ENCODE measurements at places on chromosomes 2 and 18.

DNA sequence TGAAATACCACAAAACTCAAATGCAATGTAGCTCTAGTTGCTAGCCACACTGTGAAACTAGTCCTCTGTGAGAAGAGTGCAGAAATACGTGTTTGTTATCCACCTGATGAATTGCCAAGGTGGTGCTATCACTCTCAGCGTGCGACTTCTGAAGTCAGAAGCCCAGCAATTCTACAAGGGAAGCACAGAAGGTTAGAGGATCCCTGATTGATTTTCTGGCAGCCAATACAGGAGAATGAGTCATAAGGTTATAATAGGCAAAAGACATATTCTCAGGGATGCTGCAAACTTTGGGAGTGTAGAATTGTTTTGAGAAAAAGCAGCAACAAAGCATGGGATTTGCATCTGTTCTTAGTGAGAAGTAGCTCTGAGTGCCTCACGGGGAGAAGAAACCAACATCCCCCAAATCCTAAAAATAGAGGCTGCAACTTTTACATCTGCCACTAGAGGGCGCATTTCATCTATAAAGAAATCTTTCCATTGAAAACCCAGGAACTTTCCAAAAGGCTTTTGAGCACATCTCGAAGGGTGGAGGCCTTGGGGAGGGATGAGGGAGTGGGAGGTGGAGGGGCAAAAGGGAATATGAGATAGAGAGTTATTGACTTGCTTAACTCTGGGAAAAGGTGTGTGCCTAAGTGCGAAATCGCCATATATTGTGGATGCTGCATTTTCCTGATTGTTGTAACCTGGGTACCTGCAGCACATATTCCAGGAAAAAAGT, 78.0 kb downstream of the TMEM182 start:
- DNase-seq = no peak

DNA sequence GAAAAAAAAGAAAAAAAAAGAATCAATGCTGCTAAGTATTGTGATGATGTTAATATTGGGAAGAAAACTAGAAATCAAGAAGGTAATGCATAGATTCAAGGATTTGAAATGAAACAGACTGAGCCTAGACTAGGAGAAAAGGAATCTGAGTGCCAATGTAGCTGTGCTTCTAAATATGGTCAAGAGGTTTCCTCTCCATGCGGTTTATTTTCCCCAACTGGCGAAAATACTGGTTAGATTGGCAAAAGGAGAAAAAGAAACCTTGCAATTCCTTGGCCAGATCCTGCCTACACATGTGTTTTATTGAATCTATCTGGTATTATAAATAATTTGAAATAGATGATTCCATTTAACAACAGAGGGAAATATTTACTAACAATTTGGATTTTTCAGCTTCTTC, 5.7 kb downstream of the SCN3A start:
- DNase-seq = no peak

GRCh38 chr18:730692-731091, 18.3 kb upstream of the ENOSF1 start:
- no peak for DNase-seq

DNA sequence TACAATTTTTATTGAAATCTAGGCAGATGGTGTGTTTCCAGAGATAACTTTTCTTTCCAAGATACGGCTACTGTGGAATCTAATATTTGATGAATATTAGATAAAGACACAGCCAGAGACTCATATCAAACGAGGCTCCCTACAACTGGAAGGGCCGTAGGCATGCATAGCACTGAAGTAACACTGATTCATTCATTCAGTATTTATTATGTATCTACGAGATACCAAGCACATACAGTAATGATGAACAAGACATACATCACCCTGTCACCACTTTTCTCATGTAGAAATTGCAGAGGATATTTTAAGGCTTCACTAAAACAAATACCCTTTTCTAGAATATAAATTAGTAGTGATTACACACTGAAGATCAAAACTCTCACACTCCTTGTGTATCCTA, 74.5 kb downstream of the KCTD18 start:
- DNase-seq = no peak

GRCh38 chr2:86790676-86791572, at the start of gene CD8A:
Gene CD8A (minus strand): TSS chr2:86790913. CDS start chr2:86790825, 88 bp downstream.
- no peak for DNase-seq

GRCh38 chr18:28158083-28158581, 18.8 kb downstream of the CDH2 start:
- DNase-seq = no peak

DNA sequence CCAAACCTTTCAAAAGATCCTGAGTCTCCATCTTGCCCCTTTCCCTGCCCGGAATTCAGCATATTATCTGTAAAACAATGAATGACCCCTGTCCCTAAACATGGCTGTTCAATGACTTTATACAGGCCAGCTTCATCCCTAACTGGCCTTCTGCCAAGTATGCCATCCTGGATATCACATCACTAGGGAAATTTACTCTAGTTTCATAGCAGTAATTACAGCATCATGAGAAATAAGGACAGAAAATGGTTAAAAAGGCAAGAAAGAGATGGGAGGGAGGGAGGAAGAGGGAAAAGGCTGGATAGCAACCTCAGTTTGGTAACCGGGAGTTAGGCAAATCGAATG, 4.4 kb downstream of the MBOAT2 start:
- no peak for DNase-seq

- no peak for DNase-seq
Measured at GRCh38 chr2:151522556-151522955, 112.9 kb downstream of the RIF1 start.

DNA sequence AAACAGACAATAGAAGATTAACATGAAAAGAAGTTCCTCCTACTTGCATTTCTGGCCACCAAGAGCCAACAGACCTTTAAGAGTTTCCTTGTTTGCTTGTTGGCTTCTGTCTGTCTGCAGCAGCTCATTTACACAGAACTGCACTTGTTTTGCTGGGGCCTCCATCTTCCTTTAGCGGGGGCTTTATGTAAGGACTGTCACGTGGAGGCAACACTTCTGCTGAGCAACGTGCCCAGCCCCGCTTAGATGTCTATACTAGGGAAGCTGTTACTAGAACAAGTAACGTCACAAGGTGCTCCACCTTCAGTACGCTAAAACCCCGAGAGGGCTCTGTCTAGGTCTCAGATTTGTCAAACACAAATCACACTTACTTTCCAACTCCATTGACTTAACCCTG, 104.3 kb upstream of the PXDN start:
- no peak for DNase-seq

DNA sequence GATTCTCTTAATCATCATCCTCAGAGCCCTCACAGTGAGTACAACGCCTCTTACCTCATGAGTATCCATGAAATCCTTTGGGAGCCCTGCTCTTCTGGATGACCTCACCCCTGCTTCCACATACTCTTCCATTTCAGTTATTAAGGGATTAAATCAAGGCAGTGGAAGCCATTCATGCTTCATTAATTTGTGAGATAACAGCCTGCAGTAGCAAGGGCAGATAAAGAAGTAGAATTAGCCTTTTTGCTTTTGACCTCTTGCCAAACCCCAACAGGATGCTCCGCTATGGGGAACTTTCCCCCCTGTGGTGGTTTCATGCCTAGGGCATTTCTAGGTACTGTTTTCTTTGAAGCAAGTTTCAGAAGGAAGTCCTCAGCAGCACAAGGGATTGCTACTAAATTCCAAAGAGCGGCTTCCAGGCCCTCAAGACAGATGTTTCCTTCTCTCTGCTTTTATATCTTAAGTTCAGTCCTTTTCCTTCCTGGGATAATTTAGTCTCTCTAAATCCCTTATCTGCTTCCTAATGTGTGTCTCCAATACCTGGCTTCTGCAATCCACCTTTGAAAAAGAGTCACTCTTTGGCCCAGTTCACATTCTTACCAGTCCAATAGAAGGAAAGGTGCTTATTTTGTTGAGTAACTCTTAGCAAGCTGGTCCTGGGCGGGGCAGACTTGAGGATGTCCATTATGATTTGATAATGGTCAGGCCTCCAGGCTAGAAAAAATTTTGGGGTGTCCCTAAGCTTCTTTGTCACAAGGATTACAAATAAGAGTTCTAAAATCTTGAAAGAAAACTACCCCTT, 76.9 kb downstream of the MYO1B start:
- peak; percentile 15 for DNase-seq

GRCh38 chr2:48306409-48307284, 223.3 kb upstream of the STON1 start:
- no peak for DNase-seq

DNA sequence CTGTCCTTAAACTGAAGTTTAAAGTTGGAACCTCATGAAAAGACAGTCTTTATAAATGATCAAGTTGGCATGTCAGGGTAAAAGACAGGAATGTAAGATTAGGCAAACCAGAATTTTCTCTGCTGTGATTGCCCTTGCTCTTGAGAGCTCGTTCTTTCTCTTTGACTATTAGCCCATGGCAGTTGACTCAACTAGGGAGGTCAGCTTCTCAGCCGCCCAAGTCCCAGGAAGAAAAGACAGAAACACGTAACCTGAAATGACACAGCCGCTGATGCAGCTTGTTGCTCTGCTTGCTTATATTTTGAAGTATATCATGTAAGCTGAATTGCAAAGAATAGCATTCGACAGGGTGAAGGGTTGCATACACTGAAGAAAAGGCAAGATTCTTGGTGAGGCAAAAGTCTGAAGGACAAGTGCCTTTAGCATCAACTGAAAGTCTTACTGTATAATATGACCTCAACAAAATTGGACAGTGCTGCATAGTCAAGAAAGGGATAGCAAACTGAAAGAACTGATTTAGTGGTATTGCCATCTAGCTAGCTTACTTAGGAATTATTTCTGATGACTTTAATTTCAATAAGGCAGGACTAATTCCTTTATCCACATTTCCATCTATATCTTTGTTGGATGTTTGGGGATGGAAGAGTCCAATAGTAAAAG, 54.7 kb downstream of the ARHGAP15 start:
- DNase-seq = no peak

DNA sequence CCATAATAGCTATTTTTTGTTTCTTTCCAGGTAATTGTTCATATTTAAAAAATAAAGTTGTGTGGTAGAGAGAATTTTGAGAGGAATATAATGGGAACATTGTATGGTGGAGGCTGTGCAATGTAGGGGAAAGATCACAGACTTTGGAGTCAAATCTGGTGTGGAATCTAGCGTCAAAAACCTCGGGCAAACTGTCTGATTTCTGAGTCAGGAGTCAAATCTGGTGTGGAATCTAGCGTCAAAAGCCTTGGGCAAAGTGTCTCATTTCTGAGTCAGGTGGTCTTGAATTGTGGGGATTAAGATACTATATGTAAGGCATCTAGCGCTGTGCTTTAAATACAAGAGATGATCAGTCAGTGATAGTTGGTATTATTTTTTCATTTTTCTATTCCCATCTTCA, 5.1 kb downstream of the PTPN4 start:
- no peak for DNase-seq

DNA sequence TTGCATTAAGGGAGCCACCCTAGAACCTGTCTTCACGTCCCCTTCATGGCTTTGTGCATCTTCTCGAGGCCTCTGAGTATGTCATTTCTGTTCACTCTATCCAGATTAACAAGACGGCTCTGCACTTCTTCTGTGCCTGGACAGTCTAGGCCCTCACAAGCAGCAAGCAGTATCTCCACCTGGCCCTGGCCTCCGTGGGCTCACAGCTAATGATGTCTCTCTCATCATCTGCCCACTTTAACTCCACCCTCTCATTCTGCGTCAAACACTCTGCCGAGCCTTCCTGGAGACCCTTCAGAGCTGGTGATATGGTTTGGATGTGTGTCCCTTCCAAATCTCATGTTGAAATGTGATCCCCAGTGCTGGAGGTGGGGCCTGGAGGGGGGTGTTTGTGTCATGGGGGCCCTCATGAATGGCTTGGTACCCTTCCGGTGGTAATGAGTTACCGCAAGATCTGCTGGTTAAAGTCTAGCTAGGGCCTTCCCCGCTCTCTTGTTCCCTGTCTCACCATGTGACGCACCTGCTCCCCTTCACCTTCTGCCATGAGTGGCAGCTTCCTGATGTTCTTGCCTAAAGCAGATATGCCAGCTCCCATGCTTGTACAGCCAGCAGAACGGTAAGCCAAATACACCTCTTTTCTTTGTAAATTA, 132.5 kb upstream of the ID2 start:
- no peak for DNase-seq

DNA sequence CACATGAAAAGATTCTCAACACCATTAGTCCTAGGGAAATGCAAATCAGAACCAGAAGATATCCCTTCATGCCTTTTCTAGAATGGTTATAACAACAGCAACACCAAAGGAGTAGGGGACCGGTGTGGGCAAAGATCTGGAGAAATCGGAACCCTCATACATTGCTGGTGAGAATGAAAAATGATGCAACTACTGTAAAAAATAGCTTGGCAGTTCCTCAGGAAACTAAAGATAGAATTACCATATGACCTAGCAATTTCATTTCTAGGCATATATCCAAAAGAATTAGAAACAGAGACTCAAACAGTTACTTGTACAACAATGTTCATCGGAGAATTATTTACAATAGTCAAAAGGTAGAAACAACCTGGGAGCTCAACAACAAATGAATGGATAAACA, 29.2 kb upstream of the CDH7 start:
- DNase-seq = no peak

DNA sequence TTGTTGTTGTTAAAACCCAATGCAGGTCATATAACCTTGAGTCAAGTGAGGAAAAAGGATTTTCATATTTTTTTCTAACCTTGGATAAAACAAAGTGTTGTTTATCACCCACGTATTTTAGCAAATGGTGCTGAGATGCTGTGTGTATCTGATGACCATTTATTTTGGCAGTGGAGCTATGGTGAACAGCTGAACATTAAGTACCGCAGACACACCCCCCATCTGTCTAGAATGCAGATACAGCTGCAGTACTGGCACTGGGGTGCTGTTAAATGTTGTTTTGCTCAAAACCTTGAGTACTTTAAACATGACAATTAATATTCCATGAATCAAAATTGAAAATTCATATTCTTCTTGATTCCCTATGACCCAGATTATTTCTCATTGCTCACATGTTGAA, 773.3 kb upstream of the SLC39A10 start:
- no peak for DNase-seq

GRCh38 chr2:185433824-185434223, 304.8 kb upstream of the FSIP2 start:
- no peak for DNase-seq

DNA sequence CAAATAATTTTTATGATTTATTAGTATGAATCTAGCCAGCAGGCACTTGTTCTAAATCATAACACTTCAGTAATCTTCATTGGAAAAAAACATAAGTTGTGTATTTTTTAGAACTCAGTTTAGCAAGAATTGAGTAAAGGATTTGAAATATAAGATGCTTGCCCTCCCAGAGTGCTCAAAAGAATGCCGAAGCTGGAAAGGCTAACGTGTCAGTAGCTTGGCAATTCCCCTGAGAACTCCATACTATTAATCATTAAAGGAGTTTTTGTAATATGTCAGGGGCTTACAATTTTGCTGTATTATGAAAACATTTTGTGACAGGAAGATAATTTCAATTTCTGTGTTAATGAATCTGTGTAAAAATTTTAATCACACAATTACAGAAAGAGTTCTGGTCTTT, 122.7 kb downstream of the GULP1 start:
- no peak for DNase-seq

GRCh38 chr2:180276733-180277132, 269.6 kb upstream of the CWC22 start:
- DNase-seq = no peak

DNA sequence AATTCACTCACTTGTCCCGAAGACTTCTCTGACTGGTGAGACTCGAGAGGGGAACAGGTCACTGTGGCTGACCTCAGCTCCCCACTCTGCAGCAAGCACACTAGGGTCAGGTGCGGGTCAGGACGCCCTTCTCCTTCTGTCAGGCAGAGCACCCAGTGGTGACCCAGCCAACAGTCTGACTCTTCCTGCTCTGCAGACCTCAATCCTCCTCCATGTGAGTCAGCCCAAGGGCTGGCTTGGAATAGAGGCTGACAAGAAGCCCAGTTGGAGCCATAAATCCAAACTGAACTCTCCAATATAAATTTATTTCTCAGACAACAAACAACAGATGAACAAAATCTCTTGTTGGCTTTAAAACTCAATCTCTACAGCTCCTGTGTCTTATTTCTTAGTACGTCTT, 253.1 kb downstream of the SH3BP4 start:
- no peak for DNase-seq

Measured in central memory CD4-positive, alpha-beta T cell (primary cell).